ENCODE measurements at places on chromosomes 11 and 22. TPM values are rescaled to one million over a fixed set of nuclear protein-coding genes. Genes with fewer than 3 reads are reported as not detected.
A peak's percentile ranks its signal among the peaks of the same experiment; 100 is the strongest.

DNA sequence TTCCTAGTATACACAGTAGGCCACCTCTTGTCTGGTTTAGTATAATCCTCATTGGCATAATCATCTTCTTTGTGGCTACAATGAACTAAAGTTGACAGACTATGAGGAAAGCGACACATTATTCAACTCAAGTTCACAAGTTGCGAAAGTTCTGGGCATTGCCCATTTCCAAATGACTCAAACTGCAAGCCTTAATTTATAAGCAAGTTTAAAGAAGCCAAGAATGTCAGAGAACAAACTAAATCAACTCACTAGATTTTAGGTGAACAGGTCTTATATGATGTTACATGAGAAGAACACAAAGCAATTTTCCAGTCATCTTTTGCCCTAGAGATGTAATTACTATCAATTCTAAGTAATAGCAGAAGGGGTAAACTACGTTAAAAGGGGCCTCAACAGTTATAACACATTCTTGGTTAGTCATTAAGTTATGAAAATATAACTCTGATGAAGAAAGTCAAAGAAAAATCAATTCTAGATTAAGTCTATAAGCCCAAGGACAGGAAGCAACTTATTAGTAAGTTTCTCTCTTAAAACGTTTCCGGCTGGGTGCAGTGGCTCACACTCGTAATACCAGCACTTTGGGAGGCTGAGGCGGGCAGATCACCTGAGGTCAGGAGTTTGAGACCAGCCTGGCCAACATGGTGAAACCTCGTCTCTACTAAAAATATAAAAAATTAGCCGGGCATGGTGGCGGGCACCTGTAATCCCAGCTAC is 21.5 kb downstream of the PICALM start:
- peaks cover 34% of the 10 kb centered on the region for H3K4me1 ChIP-seq
- no peaks in the 10 kb centered on the region for H3K36me3 ChIP-seq
- no peak overlapping the region for H3K4me3 ChIP-seq
- 0 out of 2 replicates have a peak overlapping the region, but pooled peaks have one; percentile 14 for H3K27ac ChIP-seq

DNA sequence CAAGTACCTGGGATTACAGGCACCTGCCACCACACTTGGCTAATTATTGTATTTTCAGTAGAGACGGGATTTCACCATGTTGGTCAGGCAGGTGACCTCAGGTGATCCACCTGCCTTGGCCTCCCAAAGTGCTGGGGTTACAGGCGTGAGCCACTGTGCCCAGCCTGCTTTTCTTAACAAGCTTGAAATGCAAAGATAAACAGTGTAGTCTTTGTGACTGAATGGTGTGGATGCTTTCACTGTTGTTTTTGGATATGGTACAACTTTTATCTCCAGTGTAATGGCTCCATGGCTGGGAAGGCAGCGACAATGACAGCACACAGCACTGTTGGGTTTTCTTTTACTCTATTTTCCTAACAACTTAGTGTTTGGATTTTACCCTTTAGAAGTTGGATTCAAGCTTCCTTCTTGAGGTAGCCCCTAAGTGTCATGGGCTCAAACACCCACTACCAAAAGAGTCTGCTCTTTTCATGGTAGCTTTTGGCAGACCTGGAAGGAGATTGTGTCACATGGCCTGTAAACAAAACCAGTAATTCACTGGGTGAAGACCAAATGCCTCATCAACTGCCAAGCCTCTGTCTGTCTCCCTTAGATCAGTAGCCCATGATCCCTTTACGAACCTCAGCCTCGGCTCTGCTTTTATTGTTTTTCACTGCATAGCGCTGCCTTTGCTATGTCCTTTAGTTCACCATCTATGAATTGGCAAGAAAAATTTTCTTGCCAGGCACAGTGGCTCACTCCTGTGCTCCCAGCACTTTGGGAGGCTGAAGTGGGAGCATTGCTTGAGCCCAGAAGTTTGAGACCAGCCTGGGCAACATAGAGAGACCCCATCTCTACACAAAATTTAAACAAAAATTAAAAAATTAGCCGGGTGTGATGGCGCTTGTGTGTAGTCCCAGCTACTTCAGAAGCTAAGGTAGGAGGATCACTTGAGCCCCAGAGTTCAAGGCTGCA is 6.4 kb downstream of the VPS51 start:
- H3K4me3 ChIP-seq = no peak overlapping the region
- no peaks in the 10 kb centered on the region for H3K27me3 ChIP-seq
- H3K4me1 ChIP-seq = no peaks in the 10 kb centered on the region
- peaks cover 11% of the 10 kb centered on the region for H3K36me3 ChIP-seq
- DNase-seq = no peak
- H3K27ac ChIP-seq = 0 out of 2 replicates have a peak overlapping the region, but pooled peaks have one; percentile 32

- DNase-seq = no peak
- no peaks in the 10 kb centered on the region for H3K36me3 ChIP-seq
- peaks cover 40% of the 10 kb centered on the region for H3K4me1 ChIP-seq
Measured at GRCh38 chr22:27542602-27543001, 259.0 kb downstream of the MN1 start.

Gene AGBL2
- total RNA-seq = 3.7 TPM

GRCh38 chr11:125685228-125685627 is 4.6 kb upstream of the ACRV1 start:
- H3K4me3 ChIP-seq = peak overlapping the region; percentile 11
- H3K4me1 ChIP-seq = peaks cover 41% of the 10 kb centered on the region
- peak overlapping the region; percentile 16 for H3K27ac ChIP-seq
- peaks cover 40% of the 10 kb centered on the region for H3K36me3 ChIP-seq

- no peak for DNase-seq
- peaks cover 5% of the 10 kb centered on the region for H3K4me1 ChIP-seq
- no peaks in the 10 kb centered on the region for H3K27me3 ChIP-seq
Measured at GRCh38 chr11:76629116-76629852, 41.3 kb downstream of the LRRC32 start.

All from WTC11 (cell line).